ENCODE measurements at places on chromosomes 6 and 20.
A peak's percentile ranks its signal among the peaks of the same experiment; 100 is the strongest.

- peaks cover 15% of the 10 kb centered on the region for H3K27me3 ChIP-seq
- peak; percentile 84 for DNase-seq
- H3K27ac ChIP-seq, result no peak overlapping the region
- peaks cover 7% of the 10 kb centered on the region for H3K4me1 ChIP-seq
Observed at GRCh38 chr6:122381494-122382265, 17.8 kb upstream of the HSF2 start.

- H3K4me1 ChIP-seq, result peaks cover 4% of the 10 kb centered on the region
- no peak overlapping the region for H3K4me3 ChIP-seq
- no peak overlapping the region for H3K27ac ChIP-seq
- no peaks in the 10 kb centered on the region for H3K27me3 ChIP-seq
- H3K36me3 ChIP-seq, result no peaks in the 10 kb centered on the region
- no peak for DNase-seq
Observed at GRCh38 chr20:33910056-33910455, 83.7 kb upstream of the RALY start.

DNA sequence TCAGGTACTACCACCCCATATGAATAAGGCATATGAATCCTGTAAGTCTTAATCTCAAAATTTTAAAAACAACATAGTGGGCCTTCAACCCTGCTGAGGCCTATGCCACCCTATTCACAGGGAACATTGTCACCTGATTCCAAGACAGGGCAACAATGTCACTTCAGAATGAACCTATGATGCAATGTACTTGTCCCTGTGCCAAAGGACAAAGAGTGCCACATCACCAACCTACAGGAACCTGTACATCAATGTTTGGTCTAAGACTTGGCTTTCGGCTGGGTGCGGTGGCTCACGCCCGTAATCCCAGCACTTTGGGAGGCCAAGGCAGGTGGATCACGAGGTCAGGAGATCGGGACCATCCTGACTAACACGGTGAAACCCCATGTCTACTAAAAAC, 318.5 kb upstream of the JARID2 start:
- H3K27me3 ChIP-seq, result no peaks in the 10 kb centered on the region
- H3K4me1 ChIP-seq, result no peaks in the 10 kb centered on the region

- DNase-seq, result no peak
- no peaks in the 10 kb centered on the region for H3K27me3 ChIP-seq
- H3K4me1 ChIP-seq, result no peaks in the 10 kb centered on the region
- no peak overlapping the region for H3K27ac ChIP-seq
- peaks cover 6% of the 10 kb centered on the region for H3K36me3 ChIP-seq
Observed at GRCh38 chr6:111943726-111944125, 70.5 kb upstream of the FYN start.

DNA sequence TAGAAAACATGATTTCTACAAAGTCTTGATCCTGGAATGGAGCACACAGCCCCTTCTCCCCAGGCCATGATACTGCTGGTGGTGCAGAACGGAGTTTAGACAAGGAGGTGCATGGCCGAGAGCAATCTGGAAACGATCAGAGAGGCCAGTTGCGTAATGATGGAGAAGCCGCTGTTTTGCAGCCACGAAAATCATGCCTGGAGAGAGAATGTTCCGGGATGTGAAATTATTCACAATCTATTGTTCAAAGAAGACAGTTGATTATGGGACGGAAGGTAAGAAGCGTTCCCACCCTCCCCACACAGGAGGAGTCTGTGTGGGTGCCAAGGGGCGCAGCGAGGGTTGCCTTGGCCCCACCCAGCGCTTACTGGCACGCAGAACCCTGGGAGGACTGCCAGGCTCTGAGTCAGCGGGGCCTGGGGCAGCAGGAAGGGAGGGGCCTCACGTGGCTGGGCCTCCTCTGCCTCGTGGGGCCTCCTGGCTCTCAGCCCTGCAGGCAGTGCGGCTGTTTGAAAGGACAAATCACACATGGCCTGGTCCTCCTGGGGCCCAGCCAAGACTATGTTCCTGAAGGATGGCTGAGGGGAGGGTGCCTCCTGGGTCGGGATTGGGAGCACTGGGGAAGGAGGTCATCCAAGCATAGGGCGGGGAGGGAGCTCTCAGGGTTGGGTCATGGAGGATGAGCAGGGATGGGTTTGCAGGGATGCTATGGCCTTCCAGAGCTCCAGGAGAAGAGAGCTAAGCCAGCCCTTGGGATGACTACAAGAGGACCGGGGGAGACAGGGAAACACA, 8.7 kb upstream of the AP5S1 start:
- H3K4me1 ChIP-seq, result peaks cover 85% of the 10 kb centered on the region
- H3K27me3 ChIP-seq, result no peaks in the 10 kb centered on the region
- peaks cover 5% of the 10 kb centered on the region for H3K36me3 ChIP-seq
- peak overlapping the region; percentile 99 for H3K27ac ChIP-seq
- peak overlapping the region; percentile 87 for H3K4me3 ChIP-seq

DNA sequence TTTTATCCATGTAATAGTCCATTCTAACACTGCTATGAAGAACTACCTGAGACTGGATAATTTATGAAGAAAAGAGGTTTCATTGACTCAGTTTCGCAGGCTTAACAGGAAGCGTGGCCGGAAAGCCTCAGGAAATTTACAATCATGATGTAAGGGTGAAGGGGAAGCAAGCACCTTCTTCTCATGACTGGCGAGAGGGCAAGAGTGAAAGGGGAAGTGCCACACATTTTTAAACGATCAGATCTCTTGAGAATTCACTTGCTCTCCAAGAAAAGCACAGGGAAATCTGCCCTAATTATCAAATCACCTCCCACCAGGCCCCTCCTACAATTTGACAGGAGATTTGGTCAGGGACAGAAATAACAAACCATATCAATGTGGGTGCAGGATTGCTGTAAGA, 859.7 kb downstream of the EPHA7 start:
- no peak overlapping the region for H3K27ac ChIP-seq
- no peaks in the 10 kb centered on the region for H3K4me1 ChIP-seq
- no peaks in the 10 kb centered on the region for H3K36me3 ChIP-seq
- H3K4me3 ChIP-seq, result no peak overlapping the region
- H3K27me3 ChIP-seq, result no peaks in the 10 kb centered on the region

DNA sequence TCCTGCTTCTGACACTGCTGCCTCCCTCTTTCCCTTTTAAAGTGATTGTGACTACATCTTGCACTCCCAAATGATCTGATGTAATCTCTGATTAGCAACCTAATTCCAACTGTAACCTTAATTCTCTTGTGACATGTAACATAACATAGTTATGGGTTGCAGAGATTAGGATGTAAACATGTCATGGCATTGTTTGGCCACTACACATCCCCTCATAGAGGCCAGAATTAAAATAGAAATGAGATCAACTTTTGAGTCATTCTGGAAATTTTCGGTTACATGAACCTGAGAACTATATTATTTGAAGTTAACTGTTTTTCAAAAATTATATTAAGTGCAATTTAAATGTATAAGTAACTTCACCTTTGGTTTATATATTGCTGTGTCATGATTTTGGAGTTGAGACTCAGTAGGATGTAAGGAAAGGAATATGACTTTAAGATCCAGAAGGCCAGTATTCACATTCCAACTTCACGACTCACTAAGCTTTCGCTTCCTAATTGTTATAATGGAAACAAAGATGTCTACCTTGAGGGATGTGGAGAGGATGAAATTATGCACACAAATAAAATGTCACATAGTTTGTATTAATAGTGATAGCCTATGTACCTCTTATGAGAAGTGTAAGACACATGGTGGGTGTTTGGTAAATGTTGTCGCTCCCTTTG, 611.9 kb upstream of the MAP3K7 start:
- H3K4me3 ChIP-seq, result no peak overlapping the region
- no peaks in the 10 kb centered on the region for H3K36me3 ChIP-seq
- no peak for DNase-seq

DNA sequence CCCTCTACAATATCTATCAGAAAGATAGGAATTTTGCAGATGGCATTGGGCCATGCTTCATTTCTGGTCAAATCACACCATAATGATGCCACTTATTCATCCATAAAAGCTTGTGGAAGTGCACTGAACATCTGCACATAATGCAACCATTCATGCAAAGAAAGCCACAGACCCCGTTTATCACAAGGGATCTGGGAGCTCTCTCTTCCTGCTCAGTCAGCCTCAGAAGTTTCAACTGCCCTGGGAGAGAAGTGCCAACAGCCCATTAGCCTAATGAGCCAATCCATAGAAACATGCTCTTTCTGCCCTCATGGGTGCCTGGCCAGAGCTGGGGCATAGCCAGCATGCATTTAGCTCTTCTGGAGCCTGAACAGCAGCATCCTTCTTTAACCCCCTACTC, 85.8 kb downstream of the SLC35F1 start:
- no peaks in the 10 kb centered on the region for H3K4me1 ChIP-seq
- H3K27ac ChIP-seq, result no peak overlapping the region
- no peak overlapping the region for H3K4me3 ChIP-seq
- no peaks in the 10 kb centered on the region for H3K36me3 ChIP-seq
- peaks cover 9% of the 10 kb centered on the region for H3K27me3 ChIP-seq

DNA sequence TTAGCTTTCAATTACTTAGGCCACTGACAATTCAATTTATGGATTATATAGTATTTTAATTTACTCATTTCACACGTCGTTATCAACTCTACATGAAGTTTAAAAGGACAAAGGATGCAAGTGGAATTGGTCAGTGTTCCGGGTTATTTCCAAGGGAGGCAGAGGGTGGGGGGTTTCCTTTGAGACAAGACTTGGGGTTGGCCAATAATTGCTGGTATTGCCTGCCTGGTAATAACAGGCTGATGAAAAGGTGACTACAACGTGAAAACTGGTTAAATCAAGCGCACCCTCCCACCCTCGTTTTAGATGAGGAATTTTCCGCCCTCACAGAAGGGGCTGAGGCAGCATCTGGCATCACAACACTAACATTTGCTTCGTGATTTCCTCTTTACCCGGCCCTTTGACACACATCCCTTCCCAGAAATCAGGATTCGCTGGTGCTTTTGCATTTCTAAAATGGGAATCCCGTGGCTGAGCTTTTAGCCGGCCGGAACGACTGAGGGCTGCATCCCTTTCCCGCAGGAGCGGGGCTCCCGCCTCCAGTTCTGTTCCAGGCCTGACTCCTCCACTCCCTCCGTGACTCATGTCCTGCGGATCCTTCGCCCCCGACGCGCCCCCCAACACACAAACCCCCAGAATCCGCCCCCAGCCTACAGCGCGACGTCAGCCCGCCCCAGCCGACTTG, 999 bp upstream of the PIM1 start:
- H3K27me3 ChIP-seq, result no peaks in the 10 kb centered on the region
- H3K36me3 ChIP-seq, result peaks cover 16% of the 10 kb centered on the region
- DNase-seq, result no peak
- peaks cover 46% of the 10 kb centered on the region for H3K4me1 ChIP-seq

DNA sequence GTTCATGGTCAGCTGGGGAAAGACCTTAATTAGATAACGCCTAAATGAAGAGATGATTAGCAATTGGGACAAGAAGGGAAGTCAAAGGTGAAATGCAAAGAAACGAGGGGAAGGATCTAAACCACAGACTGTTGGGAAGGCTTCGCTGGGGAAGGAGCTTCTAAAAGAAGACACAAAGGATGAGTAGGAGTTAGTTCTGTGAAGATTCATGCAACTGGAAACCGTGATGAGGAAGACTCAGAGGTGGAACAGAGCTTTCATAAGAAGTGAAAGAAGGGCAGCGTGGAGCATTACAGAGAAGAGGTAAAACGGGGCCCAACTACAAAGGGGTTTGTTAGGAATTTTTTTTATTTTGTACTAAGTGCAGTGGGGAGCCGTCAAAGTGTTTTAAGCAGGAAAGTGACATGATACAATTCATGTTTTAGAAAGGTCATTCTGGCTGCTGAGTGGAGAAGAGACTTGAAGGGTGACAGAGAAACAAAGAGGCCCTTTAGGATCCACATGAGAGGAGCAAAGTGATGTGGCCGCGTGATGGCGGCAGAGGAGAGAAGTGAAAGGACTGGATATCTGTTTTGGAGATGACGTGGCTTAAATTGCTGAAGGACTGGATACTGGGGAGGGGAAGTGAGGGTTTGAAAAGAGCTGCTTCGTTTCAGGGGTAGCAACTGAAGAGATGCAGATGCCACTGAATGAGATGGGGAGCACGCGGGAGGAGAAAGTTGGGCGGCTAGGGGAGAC, 33.6 kb downstream of the TTI1 start:
- DNase-seq, result no peak
- H3K4me1 ChIP-seq, result peaks cover 11% of the 10 kb centered on the region
- no peaks in the 10 kb centered on the region for H3K27me3 ChIP-seq
- H3K36me3 ChIP-seq, result peaks cover 92% of the 10 kb centered on the region
- no peak overlapping the region for H3K4me3 ChIP-seq
- H3K27ac ChIP-seq, result no peak overlapping the region

- H3K36me3 ChIP-seq, result no peaks in the 10 kb centered on the region
- H3K27ac ChIP-seq, result no peak overlapping the region
- DNase-seq, result no peak
- H3K27me3 ChIP-seq, result peaks cover 4% of the 10 kb centered on the region
Observed at GRCh38 chr20:43985121-43985520, 70.5 kb downstream of the TOX2 start.

GRCh38 chr20:39298571-39299506, 336.7 kb downstream of the DHX35 start:
- H3K27ac ChIP-seq, result no peak overlapping the region
- H3K4me3 ChIP-seq, result no peak overlapping the region
- H3K27me3 ChIP-seq, result peaks cover 5% of the 10 kb centered on the region
- DNase-seq, result no peak

DNA sequence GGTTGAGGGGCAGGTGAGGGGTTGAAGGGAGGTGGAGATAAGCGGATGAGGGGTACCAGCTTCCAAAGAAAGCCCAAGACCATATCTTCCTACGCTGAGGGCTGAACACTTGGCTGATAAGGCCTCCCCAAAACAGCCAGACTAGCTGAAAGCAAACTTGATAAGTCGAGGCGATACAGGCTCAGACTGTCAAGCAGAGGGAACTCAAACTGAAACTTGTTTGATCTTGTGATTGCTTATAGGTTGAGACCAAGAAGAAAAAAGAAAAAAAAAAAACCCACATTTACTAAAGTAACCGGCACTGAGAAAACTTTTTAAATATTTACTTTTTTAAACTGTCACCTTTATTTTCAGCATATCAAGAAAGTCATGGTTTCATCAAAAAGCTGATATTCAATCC, 73.6 kb downstream of the TRERF1 start:
- no peaks in the 10 kb centered on the region for H3K27me3 ChIP-seq
- DNase-seq, result no peak
- peak overlapping the region; percentile 95 for H3K27ac ChIP-seq
- H3K4me3 ChIP-seq, result peak overlapping the region; percentile 50
- peaks cover 43% of the 10 kb centered on the region for H3K4me1 ChIP-seq

- H3K4me1 ChIP-seq, result no peaks in the 10 kb centered on the region
- no peak overlapping the region for H3K27ac ChIP-seq
- DNase-seq, result no peak
Observed at GRCh38 chr6:120875900-120876299, 458.4 kb downstream of the TBC1D32 start.

- no peaks in the 10 kb centered on the region for H3K36me3 ChIP-seq
- H3K4me1 ChIP-seq, result peaks cover 14% of the 10 kb centered on the region
- no peaks in the 10 kb centered on the region for H3K27me3 ChIP-seq
- no peak overlapping the region for H3K4me3 ChIP-seq
- H3K27ac ChIP-seq, result no peak overlapping the region
- no peak for DNase-seq
Observed at GRCh38 chr6:107118976-107119375, 3.7 kb upstream of the BEND3 start.

GRCh38 chr6:142087950-142088857, 44.5 kb upstream of the GJE1 start:
- H3K27ac ChIP-seq, result no peak overlapping the region
- no peak for DNase-seq
- peaks cover 1% of the 10 kb centered on the region for H3K36me3 ChIP-seq
- H3K4me1 ChIP-seq, result peaks cover 5% of the 10 kb centered on the region
- peaks cover 34% of the 10 kb centered on the region for H3K27me3 ChIP-seq

Measured in naive thymus-derived CD8-positive, alpha-beta T cell (primary cell).